Fibroblast of lung (primary cell): ENCODE measurements at places on chromosomes 1 and 21. TPM values are rescaled to one million over a fixed set of nuclear protein-coding genes. Genes with fewer than 3 reads are reported as not detected.

GRCh38 chr21:43645136-43645891 is 14.0 kb downstream of the HSF2BP start:
- no peaks in the 10 kb centered on the region for H3K36me3 ChIP-seq
- no peaks in the 10 kb centered on the region for H3K27me3 ChIP-seq
- H3K27ac ChIP-seq: no peak overlapping the region
- peaks cover 8% of the 10 kb centered on the region for H3K4me1 ChIP-seq
- DNase-seq: peak; percentile 78
- H3K4me3 ChIP-seq: no peak overlapping the region

DNA sequence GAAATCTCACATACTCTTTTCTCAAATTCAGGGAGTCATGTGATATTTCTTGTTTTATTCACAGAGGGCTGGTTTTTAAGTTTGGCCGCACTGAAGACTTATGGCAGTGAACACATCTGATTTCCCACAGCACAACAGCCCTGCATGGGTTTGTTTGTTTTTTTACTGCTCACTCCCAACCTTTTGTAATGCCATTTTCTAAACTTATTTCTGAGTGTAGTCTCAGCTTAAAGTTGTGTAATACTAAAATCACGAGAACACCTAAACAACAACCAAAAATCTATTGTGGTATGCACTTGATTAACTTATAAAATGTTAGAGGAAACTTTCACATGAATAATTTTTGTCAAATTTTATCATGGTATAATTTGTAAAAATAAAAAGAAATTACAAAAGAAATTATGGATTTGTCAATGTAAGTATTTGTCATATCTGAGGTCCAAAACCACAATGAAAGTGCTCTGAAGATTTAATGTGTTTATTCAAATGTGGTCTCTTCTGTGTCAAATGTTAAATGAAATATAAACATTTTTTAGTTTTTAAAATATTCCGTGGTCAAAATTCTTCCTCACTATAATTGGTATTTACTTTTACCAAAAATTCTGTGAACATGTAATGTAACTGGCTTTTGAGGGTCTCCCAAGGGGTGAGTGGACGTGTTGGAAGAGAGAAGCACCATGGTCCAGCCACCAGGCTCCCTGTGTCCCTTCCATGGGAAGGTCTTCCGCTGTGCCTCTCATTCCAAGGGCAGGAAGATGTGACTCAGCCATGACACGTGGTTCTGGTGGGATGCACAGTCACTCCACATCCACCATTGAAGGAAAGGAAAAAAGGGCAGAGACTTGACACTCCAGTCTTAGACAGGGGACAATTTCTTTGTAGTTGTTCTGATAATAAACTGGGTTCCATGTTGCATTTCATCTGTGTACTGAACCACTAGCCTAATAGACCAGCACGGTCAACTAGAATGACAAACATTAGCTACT is 22.8 kb downstream of the TMEM50A start:
- H3K4me3 ChIP-seq: no peak overlapping the region
- peak; percentile 86 for DNase-seq
- H3K27ac ChIP-seq: peak overlapping the region; percentile 26
- no peaks in the 10 kb centered on the region for H3K27me3 ChIP-seq
- H3K4me1 ChIP-seq: peaks cover 17% of the 10 kb centered on the region
- H3K36me3 ChIP-seq: peaks cover 3% of the 10 kb centered on the region

DNA sequence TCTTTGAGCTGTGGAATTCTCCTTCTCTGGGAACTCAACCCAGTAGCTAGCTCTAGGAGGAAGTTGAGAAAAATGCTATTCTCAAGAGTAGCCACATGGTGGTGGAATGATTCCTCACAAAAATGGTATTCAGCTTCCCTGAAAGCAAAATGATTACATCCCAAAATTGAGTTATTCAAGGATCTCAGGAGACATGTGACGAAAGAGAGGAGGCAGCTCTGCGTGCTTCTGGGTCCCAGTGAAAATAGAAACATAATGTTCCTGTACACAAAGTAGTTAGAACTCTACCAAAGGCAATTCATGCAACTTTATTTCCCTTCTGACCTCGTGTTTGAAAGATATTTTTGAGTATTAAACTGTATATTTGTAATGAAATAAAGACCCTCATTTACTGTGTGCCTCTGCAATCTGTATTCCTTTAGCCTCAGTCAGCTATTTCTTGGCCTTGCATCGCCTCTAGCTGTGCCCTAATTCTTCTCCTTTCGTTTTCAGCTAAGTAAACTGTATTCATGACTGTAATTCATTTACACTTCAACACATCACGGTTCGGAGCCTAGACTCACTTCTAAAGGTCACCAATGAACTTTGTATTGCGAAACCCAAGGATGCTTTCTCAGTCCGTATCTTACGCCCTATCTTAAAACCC is 167.3 kb downstream of the FASLG start:
- H3K36me3 ChIP-seq: no peaks in the 10 kb centered on the region
- H3K27ac ChIP-seq: peak overlapping the region; percentile 14
- peaks cover 14% of the 10 kb centered on the region for H3K4me1 ChIP-seq
- DNase-seq: peak; percentile 98
- H3K4me3 ChIP-seq: peak overlapping the region; percentile 22

GRCh38 chr1:209433649-209434031 is 149.9 kb upstream of the CAMK1G start:
- H3K27ac ChIP-seq: no peak overlapping the region
- no peaks in the 10 kb centered on the region for H3K4me1 ChIP-seq
- no peak overlapping the region for H3K4me3 ChIP-seq

The KRTAP21-2 gene
- not detected in 2 replicates for total RNA-seq

The TNNI3K gene
- 0.66 and 1.0 TPM in 2 replicates for total RNA-seq
